Psoas muscle (tissue), 8 donors: ENCODE measurements at places on chromosomes 3 and 15. TPM values are rescaled to one million over a fixed set of nuclear protein-coding genes. Genes with fewer than 3 reads are reported as not detected.

- H3K36me3 ChIP-seq: peaks cover 86% of the 10 kb centered on the region
- no peaks in the 10 kb centered on the region for H3K27me3 ChIP-seq
- no peak overlapping the region for H3K4me3 ChIP-seq
These were observed 35.3 kb downstream of the DET1 start for GRCh38 chr15:88511161-88511560.

GRCh38 chr3:105722943-105723556 is 145.8 kb downstream of the CBLB start:
- no peak overlapping the region for H3K4me3 ChIP-seq
- no peak for DNase-seq
- H3K4me1 ChIP-seq: no peaks in the 10 kb centered on the region
- peaks cover 35% of the 10 kb centered on the region for H3K36me3 ChIP-seq
- no peak overlapping the region for H3K27ac ChIP-seq
- no peaks in the 10 kb centered on the region for H3K27me3 ChIP-seq

- no peaks in the 10 kb centered on the region for H3K36me3 ChIP-seq
- H3K27ac ChIP-seq: no peak overlapping the region
- no peaks in the 10 kb centered on the region for H3K27me3 ChIP-seq
- no peak overlapping the region for H3K4me3 ChIP-seq
- H3K4me1 ChIP-seq: no peaks in the 10 kb centered on the region
- peak; percentile 57 for DNase-seq
These were observed 381.6 kb downstream of the FOXP1 start for GRCh38 chr3:71201939-71202338.

The GP5 gene
- total RNA-seq: not detected

The PLA2G4E gene
- total RNA-seq: not detected

DNA sequence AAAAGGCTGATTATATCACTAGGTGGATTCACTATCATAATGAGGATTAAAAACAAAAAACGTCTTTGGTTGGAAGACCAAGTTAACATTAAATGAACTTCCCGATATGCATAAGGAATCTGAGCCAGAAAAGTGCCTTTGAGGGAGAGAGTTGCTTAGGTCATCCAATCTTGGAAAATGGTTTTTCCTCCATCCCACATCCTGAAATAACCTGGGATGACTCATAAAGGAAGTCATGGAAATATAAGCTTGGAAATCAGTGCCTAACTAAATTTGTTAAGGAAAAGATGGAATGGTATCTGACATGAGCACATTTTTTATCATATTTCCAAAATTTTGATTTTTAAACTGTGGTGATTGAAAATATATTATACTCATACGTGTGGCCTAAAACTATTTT is 66.0 kb downstream of the KBTBD8 start:
- H3K4me1 ChIP-seq: no peaks in the 10 kb centered on the region
- no peak overlapping the region for H3K4me3 ChIP-seq
- DNase-seq: no peak
- H3K27ac ChIP-seq: no peak overlapping the region
- H3K36me3 ChIP-seq: no peaks in the 10 kb centered on the region

GRCh38 chr3:142999881-143000280 is 1.5 kb upstream of the U2SURP start:
- H3K27me3 ChIP-seq: no peaks in the 10 kb centered on the region
- no peak for DNase-seq
- H3K36me3 ChIP-seq: no peaks in the 10 kb centered on the region
- H3K27ac ChIP-seq: peak overlapping the region; percentile 86
- H3K4me1 ChIP-seq: peaks cover 32% of the 10 kb centered on the region

GRCh38 chr3:177145954-177146353 is 51.3 kb downstream of the TBL1XR1 start:
- DNase-seq: no peak
- no peak overlapping the region for H3K27ac ChIP-seq
- no peaks in the 10 kb centered on the region for H3K36me3 ChIP-seq
- H3K4me1 ChIP-seq: peaks cover 71% of the 10 kb centered on the region
- no peak overlapping the region for H3K4me3 ChIP-seq

DNA sequence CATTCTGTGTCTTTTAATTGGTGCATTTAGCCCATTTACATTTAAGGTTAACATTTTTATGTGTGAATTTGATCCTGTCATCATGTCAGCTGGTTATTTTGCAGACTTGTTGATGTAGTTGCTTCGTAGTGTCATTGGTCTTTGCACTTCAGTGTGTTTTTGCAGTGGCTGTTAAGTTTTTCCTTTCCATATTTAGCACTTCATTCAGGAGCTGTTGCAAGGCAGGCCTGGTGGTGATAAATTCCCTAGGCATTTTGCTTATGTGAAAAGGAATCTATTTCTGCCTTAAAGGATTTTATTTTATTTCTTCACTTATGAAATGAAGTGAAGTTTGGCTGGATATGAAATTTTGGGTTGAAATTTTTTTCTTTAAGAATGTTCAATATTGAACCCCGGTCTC is 70.2 kb upstream of the CD96 start:
- no peaks in the 10 kb centered on the region for H3K4me1 ChIP-seq
- no peak for DNase-seq
- H3K36me3 ChIP-seq: no peaks in the 10 kb centered on the region

DNA sequence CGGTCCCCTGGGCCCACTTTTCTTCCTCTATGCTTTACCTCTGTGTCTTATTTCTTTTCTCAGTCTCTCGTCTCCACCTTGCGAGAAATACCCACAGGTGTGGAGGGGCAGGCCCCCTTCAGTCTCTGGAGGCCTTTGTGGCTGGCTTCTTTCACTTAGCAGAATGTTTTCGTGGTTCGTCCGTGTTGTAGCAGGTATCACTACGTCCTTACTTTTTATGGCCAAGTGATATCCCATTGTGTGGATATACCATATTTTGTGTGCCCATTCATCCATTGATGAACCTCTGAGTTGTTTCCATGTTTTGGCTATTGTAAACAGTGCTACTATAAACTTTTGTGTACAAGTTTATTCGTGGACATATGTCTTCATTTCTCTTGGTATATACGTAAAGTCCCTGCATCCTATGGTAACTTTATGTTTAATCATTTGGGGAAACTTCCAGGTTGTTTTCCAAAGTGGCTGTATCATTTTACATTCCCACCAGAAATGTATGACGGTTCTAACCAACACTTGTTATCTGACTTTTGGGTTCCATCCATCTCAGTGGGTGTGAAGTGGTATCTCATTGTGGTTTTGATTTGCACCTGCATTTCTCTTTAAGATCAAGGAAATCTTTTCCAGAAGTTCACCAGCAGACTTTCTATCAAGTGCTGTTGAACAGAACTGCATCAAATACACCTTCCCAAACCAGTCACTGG is 5.6 kb downstream of the PIGZ start:
- no peak for DNase-seq
- no peaks in the 10 kb centered on the region for H3K36me3 ChIP-seq
- peaks cover 4% of the 10 kb centered on the region for H3K4me1 ChIP-seq
- H3K27me3 ChIP-seq: no peaks in the 10 kb centered on the region
- no peak overlapping the region for H3K27ac ChIP-seq
- no peak overlapping the region for H3K4me3 ChIP-seq

DNA sequence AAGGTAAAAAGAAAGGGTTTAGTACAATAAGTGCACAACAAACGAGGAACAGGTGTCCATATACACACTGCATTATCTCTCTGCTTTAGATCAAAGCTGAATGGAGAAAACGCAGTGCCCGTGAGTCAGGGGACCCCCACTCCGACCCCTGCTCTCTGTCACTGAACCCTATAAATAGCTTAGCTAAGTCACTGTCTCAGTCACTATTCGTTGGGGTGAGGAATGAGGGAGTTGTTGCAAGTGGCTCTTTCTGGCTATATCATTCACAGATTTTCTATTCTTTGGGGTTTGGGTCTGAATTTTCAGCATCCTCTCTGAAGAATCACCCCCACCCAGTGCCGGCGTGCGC is 458 bp upstream of the STAC start:
- H3K4me1 ChIP-seq: no peaks in the 10 kb centered on the region
- peaks cover 17% of the 10 kb centered on the region for H3K27me3 ChIP-seq
- no peaks in the 10 kb centered on the region for H3K36me3 ChIP-seq
- peak overlapping the region; percentile 65 for H3K4me3 ChIP-seq
- H3K27ac ChIP-seq: no peak overlapping the region

DNA sequence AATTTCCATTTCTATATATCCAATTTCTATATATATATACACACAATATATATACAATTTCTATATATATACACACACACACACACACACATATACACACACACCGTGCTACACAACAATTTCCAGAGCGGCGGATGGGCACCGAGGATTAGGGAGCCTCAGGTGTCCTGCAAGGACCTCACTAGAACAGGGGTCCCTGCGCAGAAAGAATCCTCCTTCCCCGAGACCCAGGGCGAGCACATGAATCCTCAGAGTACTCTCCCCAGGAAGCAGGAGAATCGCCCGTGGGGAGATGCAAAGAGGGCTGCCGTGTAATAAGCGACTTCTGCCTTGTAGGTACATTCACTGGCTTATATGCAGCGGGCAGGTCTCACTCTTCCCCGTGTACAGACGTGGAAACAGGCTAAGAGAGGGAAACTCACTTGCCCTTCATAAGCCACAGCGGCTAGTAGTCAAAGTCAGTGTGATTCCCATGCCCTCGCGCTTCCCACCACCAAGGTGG is 467 bp downstream of the PIF1 start:
- no peak for DNase-seq
- peaks cover 14% of the 10 kb centered on the region for H3K4me1 ChIP-seq
- no peak overlapping the region for H3K27ac ChIP-seq
- no peaks in the 10 kb centered on the region for H3K27me3 ChIP-seq

GRCh38 chr3:135197246-135197645 is 402.2 kb downstream of the EPHB1 start:
- DNase-seq: no peak
- no peak overlapping the region for H3K4me3 ChIP-seq
- H3K4me1 ChIP-seq: no peaks in the 10 kb centered on the region
- H3K27ac ChIP-seq: no peak overlapping the region
- no peaks in the 10 kb centered on the region for H3K27me3 ChIP-seq

The ACTRT3 gene
- total RNA-seq: 0.75 TPM

GRCh38 chr3:47096959-47097358 is 67.0 kb downstream of the SETD2 start:
- no peaks in the 10 kb centered on the region for H3K27me3 ChIP-seq
- H3K4me1 ChIP-seq: no peaks in the 10 kb centered on the region
- H3K27ac ChIP-seq: no peak overlapping the region
- no peak for DNase-seq
- H3K4me3 ChIP-seq: no peak overlapping the region

DNA sequence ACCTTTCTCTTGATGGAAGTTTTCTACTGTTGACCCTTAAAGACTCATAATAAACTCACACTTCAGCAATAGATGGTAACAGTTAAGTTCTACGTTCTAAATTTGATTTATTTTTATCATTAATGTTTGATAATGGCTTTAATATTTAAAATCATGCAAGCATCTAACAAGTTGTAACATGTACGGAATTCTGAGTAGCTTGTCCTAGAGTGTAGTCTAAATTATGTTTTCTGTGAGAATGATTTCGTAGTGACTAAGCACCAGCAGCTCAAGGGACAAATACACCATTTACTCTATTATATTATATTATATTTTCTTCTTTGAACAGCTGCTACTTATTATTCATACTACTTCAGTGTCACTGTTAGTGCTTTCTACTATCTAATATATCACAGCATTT is 345.6 kb downstream of the NLGN1 start:
- H3K27ac ChIP-seq: no peak overlapping the region
- H3K4me1 ChIP-seq: no peaks in the 10 kb centered on the region
- no peaks in the 10 kb centered on the region for H3K36me3 ChIP-seq
- no peak overlapping the region for H3K4me3 ChIP-seq

DNA sequence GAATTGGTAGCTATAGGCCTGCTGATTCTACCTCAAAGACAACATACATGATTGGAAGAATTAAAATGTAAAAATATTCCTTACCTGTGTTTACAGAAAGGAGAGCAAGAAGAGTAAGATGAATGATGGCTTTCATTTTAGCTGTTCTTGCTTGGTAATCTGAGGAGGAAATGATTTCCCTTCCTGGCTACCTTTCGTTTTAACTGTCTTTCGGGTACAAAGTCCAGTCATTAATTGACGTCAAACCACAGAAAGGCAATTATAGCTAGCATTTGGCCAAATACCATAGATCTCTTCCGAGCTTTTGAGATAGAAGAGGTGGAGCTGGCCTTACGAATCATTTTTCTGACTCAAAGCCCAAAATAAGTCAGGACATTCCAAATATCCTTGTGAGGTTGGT is at the start of gene MUC13:
Gene MUC13, minus strand, starts transcription at position 175 of the 400 bp plus-strand sequence. Its CDS starts 39 bp downstream, at position 136.
- H3K36me3 ChIP-seq: no peaks in the 10 kb centered on the region
- no peak within 1 kb of the TSS for H3K4me3 ChIP-seq
- peaks cover 7% of the 10 kb centered on the region for H3K4me1 ChIP-seq

DNA sequence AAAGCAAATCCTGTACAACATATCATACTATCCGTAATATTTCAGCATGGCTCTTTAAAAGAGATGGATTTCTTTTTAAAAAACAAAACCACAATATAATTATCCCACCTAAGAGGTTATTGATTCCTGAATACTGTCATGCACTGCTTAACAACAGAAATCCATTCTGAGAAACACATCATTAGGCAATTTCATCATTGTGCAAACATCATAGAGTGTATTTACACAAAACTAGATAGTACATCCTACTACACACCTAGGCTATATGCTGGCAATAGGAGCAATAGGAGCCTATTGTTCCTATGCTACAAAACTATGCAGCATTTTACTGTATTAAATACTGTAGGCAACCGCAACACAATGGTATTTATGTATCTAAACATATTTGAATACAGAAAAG is 242.0 kb downstream of the NEK10 start:
- H3K27ac ChIP-seq: no peak overlapping the region
- no peaks in the 10 kb centered on the region for H3K27me3 ChIP-seq
- no peaks in the 10 kb centered on the region for H3K4me1 ChIP-seq
- H3K4me3 ChIP-seq: no peak overlapping the region
- H3K36me3 ChIP-seq: no peaks in the 10 kb centered on the region

DNA sequence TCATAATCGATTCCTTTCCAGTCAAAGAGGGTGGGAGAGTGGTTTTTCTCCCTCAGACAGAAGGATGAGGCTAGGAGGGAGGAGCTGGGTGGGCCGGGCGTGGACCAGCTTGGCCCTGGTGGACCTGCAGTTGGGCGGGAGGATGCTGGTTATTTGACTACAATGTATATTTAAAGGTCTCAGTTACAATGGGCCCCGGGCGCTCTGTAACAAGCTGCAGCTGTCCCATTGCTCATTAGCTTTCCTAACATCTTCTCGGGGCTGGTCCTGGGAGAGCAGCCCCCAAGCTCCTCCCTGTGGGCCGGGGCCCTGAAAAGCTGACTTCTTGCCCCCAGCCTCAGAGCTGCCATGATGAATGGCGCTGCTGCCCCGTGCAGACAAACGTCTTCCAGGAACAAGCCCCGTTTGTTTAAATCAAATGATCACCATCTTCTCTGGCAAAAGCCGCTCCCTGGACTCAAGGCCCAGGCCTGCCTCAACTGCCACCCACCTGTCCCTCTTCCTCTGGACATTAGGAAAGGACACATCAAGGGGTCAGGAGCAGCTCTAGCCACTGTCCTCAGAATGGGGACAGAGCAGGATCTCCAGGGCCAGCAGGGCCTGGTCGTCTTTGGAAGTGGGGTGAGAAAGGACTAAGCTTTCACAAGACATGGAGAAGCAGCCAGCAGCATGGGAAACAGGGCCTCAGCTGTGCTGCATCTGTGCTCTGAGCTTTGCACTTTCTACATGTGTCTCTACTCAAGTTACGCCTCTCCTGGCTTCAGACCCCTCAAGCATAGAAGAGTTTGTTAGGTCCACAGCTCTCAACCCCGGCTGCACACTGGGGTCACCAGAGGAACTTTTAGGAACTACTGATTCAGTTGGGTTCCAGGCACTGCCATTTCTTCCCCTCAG is 38.6 kb downstream of the MAGEF1 start:
- no peak overlapping the region for H3K4me3 ChIP-seq
- no peaks in the 10 kb centered on the region for H3K27me3 ChIP-seq
